ENCODE measurements at places on chromosomes 2 and 18. TPM values are rescaled to one million over a fixed set of nuclear protein-coding genes. Genes with fewer than 3 reads are reported as not detected.

- DNase-seq: no peak
Measured at GRCh38 chr2:180669016-180669415, 311.4 kb upstream of the UBE2E3 start.

- no peak for DNase-seq
Measured at GRCh38 chr2:101574622-101575021, 99.7 kb upstream of the RFX8 start.

DNA sequence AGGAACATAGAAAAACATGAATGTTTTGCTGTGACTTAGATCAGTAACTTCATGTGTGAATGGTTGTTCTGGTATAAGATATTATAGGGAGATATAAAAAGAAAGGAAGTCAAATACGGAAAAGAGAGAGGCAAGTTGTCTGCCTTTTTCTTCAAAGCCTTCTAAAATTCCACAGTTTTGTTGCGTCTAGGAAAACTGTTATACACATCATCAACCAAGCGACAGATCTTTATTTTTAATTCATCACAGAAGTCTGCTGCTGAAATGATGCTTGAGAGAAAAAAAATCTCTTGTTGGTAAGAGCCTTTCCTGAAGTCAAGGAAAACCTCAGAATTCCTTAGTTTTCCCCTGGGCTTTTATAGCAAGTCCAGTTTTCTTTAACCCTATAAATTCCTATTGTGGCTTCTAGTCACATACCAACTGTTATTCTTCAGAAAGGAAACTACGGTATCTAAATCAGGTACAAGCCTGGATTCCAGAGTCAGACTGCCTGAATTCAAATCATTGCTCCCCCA is 36.3 kb upstream of the TANC1 start:
- no peak for DNase-seq

Gene SP3
- 35.3 TPM for total RNA-seq

Gene ERFE
- total RNA-seq: not detected

Gene EVA1A
- 0.97 TPM for total RNA-seq
